Fibroblast of the aortic adventitia (primary cell): ENCODE measurements at places on chromosomes 3 and 15.

DNA sequence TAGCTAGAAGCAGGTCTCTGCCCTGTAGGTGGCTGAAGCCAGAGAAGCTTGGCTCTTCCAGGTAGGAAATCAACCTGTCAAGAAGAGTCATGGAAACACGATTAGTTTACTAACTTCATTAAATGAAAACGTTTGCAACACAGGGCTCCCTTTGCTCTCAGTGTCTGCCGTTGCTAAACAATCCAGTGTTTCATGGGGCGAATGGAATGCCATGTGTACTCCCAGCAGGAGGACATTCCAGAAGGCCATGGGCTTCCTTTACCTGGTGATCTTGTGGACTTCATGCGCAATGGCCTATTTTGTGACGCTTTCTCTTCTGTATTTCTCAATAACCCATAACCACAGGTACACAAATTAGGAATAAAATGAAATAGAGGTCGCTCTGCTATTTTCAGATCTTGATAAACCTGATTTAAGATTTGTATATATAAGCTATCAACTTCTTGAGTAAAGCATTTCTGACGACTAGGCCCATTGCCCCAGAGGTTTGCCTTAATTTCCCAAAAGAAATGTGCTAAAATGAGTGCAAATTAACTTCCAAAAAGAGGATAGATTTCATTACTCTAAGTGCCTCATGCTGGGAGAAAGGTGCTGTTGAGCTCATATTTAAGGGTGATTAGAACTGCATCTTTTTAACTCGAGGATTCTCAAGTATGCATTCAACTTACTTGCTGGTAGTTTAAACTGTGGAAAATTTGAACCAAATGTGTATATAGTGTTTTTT, 171.0 kb downstream of the EPHA3 start:
- DNase-seq = no peak

DNA sequence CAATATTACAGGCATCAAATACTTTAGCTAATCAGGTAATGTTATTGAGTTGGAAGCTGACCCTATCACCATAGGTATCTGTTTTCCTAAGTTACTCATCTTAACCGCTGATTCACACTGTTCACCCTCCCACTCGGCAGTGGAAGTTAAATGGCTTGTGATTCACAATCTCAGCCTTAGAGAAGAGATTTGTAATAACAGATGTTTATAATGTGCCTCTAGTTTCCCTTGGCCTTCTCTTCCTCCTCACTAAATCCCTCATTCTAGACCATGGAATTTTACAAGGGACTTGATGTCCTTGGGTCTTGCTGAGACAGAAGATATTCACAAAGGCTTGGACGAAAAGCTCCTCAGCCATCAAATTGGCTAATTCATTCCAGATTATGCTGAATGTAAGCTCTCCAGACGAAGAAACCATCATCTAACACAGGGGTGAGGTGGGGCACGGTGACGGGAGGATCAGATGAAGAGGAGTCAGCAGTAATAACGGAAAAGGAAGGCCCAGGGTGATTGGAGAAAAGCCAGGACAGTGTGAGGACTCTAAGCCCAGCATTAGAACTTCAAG, 931.7 kb downstream of the MCTP2 start:
- DNase-seq = peak; percentile 8

DNA sequence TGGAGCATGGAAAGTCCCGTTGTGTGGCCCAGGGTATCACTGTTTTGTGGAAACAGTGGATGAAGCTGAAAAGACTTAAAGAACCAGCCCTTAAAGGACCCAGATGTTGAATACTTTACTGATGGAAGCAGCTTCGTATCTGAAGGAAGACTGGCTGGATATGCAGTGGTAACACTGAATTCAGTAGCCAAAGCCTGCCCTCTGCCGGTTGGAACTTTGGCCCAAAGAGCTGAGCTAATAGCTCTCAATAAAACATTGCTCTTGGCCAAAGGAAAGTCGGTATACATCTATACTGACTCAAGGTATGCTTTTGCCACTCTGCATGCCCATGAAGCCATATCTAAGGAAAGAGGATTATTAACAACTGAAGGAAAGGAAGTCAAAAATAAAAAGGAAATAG, 885.4 kb downstream of the PDCD6IP start:
- DNase-seq = peak; percentile 63

DNA sequence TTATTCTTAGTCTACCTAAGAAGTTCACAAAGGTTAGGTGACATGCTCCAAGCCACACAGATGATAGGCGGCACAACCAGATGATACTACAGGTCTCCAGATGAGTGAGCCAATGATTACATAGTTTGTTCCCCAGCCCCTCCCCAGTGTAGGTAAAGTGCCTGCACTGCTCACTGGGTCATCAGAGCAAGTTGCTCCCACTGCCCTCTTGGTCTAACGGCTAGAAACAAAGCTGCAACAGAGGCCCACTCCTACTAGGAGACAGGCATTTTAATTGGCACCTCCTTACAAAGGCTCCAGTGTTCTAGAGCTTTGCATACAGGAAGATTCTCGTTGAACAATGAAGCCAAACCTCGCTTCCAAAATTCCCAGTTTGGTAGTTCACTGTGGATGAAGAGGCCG, 47.3 kb downstream of the TMEM44 start:
- no peak for DNase-seq

GRCh38 chr3:194137008-194137505, 1.1 kb downstream of the HES1 start:
- peak; percentile 85 for DNase-seq

GRCh38 chr15:45914425-45914824, 279.6 kb downstream of the SQOR start:
- DNase-seq = no peak

DNA sequence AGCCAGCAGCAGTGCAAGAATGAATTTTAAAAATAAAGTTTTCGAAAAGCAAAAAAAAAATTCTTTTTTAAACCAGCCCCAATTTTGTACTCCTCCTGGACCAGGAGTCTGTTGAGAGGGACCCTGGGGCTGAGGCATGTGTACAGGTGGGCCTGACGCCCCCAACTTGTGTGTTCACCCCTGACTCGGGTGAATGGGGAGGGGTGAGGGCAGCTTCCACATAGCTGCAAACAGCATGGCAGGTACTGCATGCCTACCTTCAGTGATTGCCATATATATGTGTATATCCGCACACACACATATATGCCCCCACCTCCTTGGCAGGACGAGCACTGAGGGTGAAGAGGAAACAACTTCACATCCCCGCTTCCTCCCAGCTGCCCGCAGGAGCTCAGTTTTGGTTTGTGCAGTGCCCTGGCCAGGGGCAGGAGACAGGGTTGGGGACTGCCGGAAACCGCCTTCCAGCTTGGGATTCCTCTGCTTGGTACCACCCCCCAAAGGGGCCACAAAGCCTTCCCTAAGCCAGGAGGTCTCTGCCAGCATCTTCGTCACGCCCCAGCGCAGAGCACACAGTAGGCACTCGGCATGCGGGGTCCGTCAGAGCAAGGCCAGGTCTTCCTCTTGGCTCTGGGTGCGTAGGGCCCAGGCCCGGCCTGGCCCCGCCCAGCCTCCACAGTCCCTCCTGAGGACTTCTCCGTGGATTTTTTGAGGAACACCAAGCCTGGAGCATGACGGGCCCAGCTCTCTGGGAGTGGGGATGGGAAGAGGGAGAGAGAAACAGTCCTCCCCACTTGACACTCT, 61.8 kb upstream of the RPL32 start:
- no peak for DNase-seq

DNA sequence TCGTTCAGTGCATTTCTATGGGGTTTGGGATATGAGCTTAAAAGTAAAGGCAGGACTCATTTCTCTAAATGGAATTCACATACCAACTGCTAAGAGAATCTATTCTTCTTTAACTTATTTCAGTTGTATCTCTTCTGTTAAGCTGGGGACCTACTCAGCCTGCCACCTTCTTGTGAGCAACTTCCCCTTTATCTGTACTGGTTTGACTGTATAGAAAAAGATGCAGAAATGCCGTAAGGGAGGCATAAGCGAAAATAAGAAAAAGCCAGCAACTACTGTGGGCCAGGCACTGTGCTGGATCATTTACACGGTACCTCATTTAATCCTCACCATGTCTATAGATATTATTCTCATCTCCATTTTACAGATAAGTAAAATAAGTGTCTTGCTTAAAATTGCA, 38.4 kb downstream of the RBMS3 start:
- DNase-seq = no peak

DNA sequence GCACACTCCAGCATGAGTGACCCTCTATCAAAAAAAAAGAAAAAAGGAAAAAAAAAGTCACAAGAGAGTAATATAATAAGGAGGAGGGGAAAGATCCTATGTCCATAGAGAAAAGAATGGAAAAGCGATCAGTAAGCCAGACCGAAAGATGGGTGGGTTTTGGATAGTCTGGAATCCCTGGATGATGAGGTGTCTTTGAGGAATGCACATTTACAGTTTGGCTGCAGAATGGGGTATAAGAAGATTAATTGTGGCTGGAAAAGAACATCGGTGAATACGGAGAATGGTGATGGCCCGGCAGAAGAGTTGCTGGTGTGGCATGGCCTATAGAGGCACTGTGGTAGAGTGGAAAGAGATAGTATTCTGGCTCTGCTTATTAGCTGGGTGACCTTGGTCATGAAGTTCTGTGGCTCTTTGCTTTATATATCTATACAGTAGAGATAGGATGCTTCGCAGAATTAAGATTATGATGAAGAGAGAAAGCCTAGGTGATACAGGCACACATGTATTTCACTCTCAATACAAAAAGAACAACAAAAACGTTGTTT, 187.9 kb downstream of the AKAP13 start:
- DNase-seq = no peak

DNA sequence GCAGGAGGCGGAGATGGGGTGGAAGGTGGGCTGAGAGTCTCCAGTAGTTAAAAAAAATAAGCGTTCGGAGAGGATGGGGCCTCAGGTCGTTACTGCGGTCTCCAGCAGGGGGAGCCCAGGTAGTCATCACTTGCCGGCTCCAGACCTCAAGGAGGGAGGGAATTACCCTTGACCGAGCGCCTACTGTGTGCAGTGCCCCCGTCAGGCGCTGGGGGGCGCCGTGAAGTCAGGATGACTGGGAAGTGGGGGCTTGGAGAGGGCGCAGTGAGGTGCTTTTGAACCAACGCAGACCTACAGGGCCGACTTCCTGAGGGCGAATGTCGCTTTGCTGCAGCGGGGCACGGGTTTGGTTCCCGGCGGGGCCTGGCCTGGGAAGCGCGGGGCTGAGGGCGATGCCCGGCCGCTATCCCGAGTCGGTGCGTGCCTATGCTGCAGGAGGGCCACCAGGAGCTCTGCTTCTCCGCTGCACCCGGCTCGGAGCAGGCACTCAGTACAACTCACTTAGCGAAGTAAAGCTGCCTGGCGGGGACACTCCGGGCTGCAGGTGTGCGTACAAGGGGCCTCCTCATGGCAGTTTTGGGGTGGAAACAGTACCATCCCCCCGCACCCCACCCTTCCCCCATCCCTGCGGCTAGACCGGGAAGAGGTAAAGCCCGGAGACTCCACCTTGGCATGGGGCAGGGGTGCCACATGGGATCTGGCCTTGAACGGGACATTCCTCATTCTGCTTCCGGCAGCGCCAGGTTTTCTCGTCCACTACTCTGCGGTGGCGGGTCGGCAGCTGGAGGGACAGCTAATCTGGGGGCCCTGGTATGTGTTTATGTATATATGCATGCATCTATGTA, 79.8 kb downstream of the RHCG start:
- peak; percentile 48 for DNase-seq

GRCh38 chr3:148455098-148455497, 242.6 kb upstream of the AGTR1 start:
- no peak for DNase-seq

DNA sequence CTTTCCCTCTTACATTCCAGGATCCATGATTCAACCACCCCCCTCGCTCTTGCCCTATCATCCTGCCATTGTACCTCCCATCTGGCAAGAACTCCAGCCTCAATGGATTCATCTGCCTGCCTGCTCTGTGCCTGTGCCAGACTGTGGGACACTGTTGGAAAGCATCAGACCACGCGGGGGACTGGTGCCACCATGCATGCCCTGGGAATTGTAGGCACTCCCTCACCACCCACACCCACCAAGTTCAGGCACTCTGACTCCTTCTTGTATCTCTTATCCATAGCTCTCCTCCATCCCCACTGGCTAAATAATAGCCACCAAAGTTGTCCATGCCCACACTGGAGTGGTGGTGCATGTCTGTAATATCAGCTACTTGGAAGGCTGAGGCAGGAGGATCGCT, 143.8 kb downstream of the TPRA1 start:
- DNase-seq = no peak

GRCh38 chr15:92848852-92849598, 51.1 kb upstream of the CHD2 start:
- DNase-seq = peak; percentile 96

DNA sequence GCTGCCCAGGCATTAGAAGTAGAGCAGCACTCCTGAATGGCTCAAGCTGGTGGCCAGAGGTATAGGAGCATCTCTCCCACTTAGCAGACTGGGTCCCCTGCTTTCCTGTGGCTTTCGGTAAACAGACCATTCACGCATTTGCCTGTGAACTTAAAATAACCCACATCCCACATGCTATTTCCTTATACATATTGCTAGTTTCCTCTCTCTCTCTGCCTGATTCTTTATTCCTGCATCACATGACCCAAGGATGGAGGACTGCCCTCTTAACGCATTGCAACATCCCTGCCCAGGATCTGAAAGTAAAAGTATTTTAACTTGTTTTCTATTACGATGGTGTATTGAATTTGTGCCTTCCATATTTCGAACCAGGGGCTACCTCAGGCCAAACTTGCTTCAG, 43.4 kb upstream of the NLGN1 start:
- DNase-seq = no peak

GRCh38 chr15:82018201-82018600, 27.6 kb downstream of the MEX3B start:
- no peak for DNase-seq

DNA sequence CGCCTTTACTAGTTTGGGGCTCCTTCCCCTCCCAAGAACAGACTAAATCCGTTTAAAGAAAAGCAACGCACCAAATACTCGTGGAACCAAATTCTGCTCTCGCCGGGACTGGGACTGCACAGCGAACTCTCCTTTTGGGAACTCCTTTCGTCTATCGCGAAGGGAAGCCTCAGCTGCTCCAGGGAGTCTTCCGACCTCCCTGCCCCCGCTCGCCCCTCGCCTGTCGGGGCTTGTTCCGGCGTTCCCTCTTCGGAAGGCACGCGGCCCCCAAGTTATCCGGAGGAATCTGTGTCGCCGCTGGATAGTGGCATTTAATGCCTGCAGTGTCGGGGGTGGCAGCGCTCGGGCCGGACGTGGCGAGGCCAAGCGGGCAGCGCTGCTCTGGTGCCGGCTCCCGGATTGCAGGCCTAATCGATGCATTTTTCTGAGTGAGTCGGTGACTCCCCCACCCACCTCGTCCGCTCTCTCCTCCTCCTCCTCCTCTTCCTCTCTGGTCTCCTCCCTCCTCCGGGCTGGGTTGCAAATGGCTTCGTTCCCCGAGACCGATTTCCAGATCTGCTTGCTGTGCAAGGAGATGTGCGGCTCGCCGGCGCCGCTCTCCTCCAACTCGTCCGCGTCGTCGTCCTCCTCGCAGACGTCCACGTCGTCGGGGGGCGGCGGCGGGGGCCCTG, at the start of gene TRIM71:
TRIM71 (plus strand) TSS at position 440 of the 671 bp plus-strand sequence; CDS start at position 524, 84 bp downstream.
- peak; percentile 8 for DNase-seq
